ENCODE measurements at places on chromosomes 3 and 15. TPM values are rescaled to one million over a fixed set of nuclear protein-coding genes. Genes with fewer than 3 reads are reported as not detected.

PTPRG gene
- 24.4 TPM for polyA plus RNA-seq

PTPN9 gene
- 7.1 TPM for polyA plus RNA-seq

CPEB1 gene
- polyA plus RNA-seq: 0.89 TPM

FETUB gene
- polyA plus RNA-seq: not detected

APH1B gene
- 17.5 TPM for polyA plus RNA-seq

RHCG gene
- polyA plus RNA-seq: 0.25 TPM

PROS1 gene
- 16.2 TPM for polyA plus RNA-seq

POLQ gene
- 0.16 TPM for polyA plus RNA-seq
